ENCODE measurements at places on chromosomes 3 and 15.

- no peak for DNase-seq
Measured at GRCh38 chr3:15307580-15307979, 24.8 kb downstream of the SH3BP5 start.

GRCh38 chr3:128447561-128448013 is 19.1 kb downstream of the DNAJB8 start:
- no peak for DNase-seq

DNA sequence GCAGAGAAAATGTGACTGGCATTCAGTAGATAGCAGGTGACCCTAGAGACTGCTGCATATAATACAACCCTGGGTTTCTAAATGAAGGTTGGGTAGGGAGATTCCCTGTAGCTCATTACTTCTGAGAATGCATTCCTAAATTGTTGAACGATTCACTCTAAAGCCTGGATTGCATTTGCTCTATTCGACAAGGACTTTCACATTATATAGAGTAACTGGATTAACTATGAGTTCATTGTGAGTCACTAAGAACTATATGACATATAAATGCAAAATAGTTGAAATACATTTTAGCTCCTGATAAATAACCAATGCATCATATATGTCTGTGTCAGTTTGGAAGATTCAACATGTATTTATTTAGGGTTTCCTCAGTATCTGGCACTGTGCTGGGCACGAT is 294.7 kb upstream of the CCDC54 start:
- no peak for DNase-seq

DNA sequence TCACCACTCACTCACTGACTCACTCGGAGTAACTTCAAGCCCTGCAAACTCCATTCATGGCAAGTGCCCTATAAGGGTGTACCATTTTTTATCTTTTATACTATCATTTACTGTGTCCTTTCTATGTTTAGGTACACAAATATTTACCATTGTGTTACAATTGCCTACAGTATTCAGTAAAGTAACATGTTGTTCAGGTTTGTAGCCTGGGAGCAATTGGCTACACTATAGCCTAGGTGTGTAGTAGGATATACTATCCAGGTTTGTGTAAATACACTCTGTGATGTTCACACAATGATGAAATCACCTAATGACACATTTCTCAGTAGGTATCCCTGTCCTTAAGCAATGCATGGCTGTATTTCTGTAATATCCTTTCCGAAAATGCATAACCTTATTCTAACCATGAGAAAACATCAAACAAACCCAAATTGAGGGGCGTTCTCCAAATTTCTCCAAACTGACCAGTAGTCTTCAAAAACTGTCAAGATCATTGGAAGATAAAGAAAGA is 17.9 kb upstream of the CNOT10 start:
- no peak for DNase-seq

DNA sequence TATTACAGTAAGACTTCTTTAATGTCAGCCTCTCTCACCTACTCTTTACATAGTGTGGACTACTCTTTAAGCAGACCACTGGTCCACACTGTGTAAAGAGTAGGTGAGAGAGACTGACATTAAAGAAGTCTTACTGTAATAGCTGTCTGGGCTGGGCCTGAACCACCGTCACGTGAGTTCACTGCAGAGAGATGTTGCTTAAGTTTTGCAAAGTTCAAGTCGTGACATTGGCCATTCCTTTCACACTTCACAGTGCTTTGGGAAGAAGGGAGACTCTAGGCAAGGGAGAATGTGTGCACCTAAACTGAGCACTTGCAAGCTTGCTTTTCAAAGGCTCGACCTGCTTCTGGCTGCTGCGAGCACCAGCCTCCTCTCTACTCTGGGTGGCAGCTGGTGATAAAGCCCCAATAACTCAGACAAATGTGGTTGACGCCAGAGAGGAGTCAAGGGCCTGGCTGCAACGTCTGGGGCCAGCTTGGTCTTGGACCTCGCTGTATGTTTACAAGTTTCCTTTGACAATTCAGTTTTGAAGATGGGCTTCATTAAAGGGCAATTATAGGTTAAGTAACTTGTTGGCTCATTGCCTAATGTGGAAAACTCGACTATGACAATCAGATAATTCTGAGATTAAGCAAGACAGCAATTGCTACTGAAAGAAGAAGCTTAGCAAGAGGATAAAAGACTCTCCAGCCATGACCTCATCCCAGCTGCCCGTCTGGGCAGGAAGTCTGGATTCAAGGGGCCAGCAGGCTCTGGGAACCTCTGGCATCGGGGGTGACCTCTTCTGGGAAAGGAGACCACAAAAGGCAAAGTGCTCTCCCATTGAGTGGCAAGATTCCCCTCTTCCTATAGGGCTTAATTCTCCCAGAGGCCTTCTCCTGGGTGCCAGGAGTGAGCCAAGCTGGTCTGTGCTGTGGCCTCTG is 242.1 kb upstream of the TLE3 start:
- DNase-seq, result peak; percentile 41

GRCh38 chr3:66350601-66351000 is 129.8 kb downstream of the SLC25A26 start:
- no peak for DNase-seq

- peak; percentile 97 for DNase-seq
Measured at GRCh38 chr3:138594150-138594934, at the start of gene CEP70. TSS of gene CEP70 (minus strand) at chr3:138594260. CDS start at chr3:138572927, 21,333 bp downstream.

- DNase-seq, result no peak
Measured at GRCh38 chr3:59406943-59407342, 357.1 kb upstream of the CFAP20DC start.

DNA sequence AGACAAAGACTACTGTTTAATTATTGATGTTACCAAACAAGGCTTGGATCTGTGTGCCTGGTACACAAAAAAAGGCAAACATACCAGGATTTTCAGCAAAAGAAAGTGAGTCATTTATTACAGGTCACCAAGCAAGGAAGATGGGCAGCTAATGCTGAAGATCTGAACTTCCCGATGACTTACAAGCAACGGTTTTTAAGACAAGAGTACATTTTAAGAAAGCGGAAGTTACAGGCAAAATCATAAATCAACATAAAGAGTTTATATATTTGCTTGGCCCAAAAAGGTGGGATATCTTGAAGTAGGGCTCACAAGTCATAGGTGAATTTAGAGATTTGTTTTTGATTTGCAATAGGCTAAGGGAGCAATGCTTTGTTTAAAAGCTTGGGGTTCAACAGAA is 125.4 kb upstream of the SPATA16 start:
- DNase-seq, result no peak
